ENCODE measurements at places on chromosomes 5 and 9.

- DNase-seq, result peak; percentile 20
Observed at GRCh38 chr5:155727512-155728145, 599.3 kb upstream of the SGCD start.

- no peak for DNase-seq
Observed at GRCh38 chr5:78983601-78984438, 1.3 kb downstream of the ARSB start.

GRCh38 chr9:91077624-91078368, 276.2 kb downstream of the SYK start:
- peak; percentile 46 for DNase-seq

DNA sequence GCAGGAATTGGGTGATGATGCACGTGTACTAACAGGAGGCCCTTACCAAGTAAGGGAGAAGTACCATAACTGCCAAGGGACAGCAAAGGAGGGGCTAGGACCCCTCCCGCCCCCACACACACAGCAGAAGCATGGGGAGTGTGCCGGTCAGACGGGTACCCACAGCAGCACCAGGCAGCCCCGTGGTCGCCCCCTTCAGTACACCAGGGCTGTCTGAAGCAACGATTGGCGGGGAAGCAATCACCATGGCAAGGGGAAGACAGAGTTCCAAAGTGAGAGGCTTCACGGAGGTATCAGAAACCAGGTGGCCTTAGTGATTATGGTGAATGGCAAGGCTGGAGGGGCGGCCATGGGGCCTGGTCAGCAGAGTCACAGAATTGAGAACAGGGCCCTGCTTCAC, 72.2 kb downstream of the CAMSAP1 start:
- no peak for DNase-seq

DNA sequence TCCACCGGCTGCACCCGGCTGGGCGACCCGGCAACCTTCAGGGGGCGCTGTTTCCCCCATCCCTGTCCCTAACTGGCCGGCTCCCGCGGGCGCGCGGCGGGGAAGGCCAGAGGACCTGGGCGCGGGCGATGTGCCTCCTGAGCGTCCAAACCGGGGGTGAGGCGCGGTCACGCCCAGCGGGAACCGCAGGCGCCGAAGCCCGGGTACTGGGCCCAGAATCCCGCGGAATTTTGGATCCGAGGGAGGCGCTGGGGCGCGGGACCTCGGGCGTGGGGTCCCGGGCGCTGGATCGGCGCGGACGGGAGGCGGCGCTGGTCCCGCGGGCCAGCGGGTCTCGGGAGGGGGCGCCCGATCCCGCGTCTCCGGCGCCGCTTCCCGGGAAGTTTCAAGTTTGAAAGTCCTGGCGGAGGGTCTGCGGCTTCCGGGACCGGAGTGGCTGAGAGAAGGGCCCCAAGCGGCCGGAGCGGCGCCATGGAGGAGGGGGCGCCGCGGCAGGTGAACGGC, at the start of gene PKN3:
PKN3 (plus strand) TSS at position 59 of the 504 bp plus-strand sequence; CDS start at position 472, 413 bp downstream.
- peak; percentile 92 for DNase-seq

- DNase-seq, result peak; percentile 37
Observed at GRCh38 chr5:138901716-138902115, 26.6 kb upstream of the LRRTM2 start.

- DNase-seq, result no peak
Observed at GRCh38 chr5:129716235-129716634, 31.7 kb upstream of the MINAR2 start.

- DNase-seq, result no peak
Observed at GRCh38 chr9:136628268-136628667, 34.4 kb upstream of the EGFL7 start.

- DNase-seq, result no peak
Observed at GRCh38 chr5:6215891-6216290, 162.5 kb downstream of the MED10 start.

DNA sequence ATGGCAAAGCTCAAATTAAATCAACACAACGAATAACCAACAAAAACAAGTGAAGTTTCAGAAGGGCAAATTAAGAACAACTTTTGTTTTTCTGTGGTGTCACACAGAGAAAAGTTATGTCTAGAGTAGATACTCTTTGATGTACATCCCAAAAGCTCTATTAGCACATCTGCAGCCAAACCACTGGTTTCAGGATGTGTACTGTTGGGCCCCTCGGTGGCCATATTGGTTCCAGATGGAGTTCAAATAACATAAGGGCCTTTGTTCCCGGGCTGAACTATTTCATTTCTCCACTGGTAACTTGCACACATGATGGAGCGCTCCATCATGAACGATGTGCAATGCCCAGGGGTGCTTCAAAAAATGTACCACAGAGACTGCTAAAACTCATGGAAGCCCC, 126.1 kb downstream of the SEMA5A start:
- DNase-seq, result no peak
